Islet precursor cell (in vitro differentiated cells): ENCODE measurements at places on chromosomes 5 and 9.

GRCh38 chr5:53355931-53356330 lies 124.5 kb upstream of the FST start:
- no peak for DNase-seq

- DNase-seq: no peak
These were observed 545.9 kb upstream of the RIOK2 start for GRCh38 chr5:97728920-97729319.

GRCh38 chr5:85651731-85652130 lies 966.0 kb upstream of the COX7C start:
- no peak for DNase-seq

DNA sequence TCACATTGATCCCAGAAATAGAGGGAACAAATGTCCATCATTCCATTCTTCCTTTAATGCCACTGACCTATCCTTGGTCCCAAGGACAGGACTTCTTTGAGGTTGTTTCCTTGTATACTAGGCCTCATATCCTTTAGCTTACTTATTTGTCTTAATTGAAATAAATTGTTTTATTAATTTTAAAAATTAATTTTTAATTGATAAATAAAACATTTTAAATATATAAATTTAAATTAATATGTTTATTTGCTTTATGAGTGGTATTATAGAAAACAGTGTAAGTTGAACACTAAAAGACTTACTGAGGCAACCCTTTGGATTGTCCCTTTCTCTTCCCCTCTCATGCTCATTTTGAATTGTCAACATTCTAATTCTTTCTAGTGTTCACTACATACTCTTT lies 556.9 kb upstream of the NUDT12 start:
- DNase-seq: no peak

GRCh38 chr5:55344392-55344992 lies 36.7 kb downstream of the MTREX start:
- DNase-seq: peak; percentile 65

DNA sequence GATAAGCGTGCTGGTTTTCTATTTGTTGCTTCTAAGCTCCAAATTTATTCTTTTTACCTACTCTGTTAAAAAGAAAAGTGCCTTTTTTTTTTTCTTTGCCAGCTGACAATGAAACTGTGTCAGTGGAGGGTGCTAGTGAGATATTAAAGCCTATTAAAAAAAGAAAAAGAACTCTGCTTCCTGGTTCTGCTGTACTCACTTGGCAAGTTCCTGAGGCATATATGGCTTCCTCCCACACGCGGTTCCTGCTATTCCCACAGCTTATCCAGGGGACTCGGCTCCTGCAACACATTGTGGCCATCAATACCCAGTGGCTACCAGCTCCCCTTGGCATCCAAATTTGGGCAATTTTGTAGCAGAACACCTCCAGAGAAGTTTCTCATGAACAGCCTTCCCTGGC lies 1977.7 kb upstream of the CDH9 start:
- DNase-seq: no peak

GRCh38 chr5:16536246-16536645 lies 70.6 kb upstream of the ZNF622 start:
- no peak for DNase-seq

- DNase-seq: no peak
These were observed 5.4 kb downstream of the RAD17 start for GRCh38 chr5:69374911-69375446.

DNA sequence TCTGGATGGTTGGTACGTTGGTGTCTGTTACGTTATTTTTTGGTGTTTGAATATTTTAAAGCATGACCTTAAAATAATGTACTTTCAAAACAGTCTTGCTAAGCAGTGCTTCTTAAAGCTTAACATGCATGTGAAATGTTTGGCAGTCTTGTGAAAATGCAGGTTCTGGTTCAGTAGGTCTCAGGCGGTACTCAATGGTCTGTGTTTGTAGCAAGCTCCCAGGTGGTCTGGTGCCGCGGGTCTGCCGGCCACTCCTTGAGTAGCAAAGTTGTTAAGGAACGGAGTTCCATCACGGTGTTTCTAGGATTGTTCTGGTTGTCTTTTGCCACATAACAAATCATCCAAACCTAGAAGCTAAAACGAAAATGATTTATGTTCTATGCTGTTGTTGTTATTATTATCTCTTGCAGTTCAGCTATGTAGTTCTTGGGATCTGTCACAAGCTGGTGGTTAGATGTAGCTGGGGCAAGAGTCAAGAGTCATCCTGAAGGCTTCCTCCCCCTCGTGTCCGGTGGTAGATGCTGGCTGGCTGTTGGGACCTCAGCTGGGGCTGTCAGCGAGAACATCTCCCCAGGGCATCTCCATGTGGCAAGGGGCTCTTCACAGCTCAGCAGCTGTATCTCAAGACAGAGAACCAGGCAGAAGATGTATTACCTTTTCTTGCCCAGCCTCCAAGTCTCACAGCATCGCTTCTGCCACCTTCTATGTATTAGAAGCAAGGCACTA lies 186.8 kb downstream of the PALM2AKAP2 start:
- no peak for DNase-seq

- peak; percentile 24 for DNase-seq
These were observed 6.5 kb upstream of the CARD19 start for GRCh38 chr9:93089481-93089991.

GRCh38 chr5:10461904-10462555 lies 20.4 kb downstream of the ROPN1L start:
- DNase-seq: no peak

DNA sequence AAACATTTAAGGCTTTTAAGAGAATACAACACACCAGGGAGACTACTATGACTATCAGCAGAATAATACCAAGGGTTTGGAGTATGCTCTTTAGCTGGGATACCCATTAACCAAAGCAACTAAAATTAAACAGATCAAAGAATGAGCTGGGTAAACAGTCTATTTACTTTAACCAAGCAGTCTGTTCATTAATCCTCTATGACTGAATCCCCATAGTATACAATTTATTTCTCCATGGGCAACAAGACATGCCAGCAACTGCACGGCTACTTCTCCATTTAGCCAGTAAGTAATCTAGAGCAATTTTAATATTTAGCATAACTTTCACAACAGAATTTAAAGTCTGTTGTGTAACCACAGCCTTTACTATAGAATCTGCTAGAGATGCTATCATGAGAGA lies 77.6 kb downstream of the CDO1 start:
- DNase-seq: no peak

- peak; percentile 45 for DNase-seq
These were observed 188.4 kb downstream of the IRX2 start for GRCh38 chr5:2563046-2563445.

DNA sequence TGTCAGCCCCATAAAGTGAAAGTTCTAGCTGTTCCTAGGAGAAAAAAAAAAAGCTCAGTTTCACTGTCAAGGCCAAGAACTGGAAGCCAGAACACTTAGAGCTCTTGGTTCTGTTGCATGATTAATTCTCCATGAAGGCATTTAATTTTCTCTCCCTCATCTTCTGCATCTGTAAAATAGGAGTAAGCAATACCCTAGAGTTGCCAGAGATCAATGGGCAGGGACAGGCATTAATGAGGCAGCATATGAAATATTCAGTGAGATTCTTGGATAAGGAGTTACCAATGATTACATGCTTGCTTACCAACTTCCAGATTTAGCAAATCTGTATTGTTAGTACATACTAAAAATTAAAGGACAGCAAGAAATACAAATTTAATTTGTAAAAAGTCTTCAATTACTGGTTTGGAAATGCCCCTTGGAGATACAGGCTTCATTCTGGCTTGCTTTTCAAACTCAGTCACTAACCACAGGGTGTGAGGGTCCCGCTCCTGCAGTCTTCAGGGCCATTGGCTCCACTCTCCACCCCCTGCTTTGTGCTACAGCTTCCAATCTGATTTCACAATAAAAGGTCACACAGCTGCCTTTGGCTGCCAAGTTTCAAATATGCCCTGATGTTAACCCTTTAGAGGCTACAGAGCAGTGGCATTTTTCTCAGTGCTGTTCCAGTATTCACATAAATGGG lies 624.6 kb downstream of the BNC2 start:
- DNase-seq: no peak

DNA sequence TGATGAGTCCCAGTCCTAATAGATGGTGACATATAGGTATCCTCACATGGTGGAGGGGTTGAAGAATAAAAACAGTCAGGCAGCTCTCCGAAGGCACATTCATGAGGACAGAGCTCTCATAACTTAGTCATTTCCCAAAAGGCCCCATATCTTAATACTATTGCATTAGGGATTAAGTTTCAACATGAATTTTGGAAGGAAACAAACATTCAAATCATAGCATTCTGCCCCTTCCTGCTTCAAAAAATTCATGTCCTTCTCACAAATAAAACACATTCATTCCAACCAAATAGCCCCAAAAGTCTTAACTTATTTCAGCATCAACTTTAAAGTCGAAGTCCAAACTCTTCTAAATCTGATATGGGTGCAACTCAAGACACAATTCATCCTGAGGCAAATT lies 277.2 kb upstream of the NR4A3 start:
- DNase-seq: no peak

DNA sequence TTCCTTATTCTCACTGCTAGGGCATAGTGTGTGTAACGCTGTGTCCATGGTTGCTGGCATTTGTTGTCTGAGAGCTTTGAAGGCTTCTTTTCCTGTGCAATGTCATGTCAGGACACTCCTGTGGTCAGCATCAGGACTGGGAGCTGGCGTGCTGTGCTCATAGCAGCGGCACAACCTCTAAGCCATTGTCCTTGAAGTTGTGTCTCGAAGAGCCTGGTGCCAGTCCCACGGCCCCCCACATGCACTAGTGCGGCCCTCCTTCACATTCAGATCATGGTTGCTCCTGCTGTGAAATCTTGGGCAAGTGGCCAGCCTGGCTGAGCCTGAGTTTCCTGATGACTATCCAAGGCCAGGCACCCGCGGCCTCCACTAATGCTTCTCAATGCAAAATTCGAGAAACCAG lies 32.4 kb downstream of the PDZD2 start:
- DNase-seq: no peak

GRCh38 chr9:7144265-7145046 lies 386.7 kb downstream of the KDM4C start:
- peak; percentile 80 for DNase-seq

GRCh38 chr9:14313951-14314423 lies at the start of gene NFIB:
TSS of gene NFIB (minus strand) at chr9:14314141. CDS start at chr9:14313511, 630 bp downstream.
- peak; percentile 75 for DNase-seq

GRCh38 chr9:137326445-137327065 lies 24.5 kb upstream of the NRARP start:
- DNase-seq: no peak

DNA sequence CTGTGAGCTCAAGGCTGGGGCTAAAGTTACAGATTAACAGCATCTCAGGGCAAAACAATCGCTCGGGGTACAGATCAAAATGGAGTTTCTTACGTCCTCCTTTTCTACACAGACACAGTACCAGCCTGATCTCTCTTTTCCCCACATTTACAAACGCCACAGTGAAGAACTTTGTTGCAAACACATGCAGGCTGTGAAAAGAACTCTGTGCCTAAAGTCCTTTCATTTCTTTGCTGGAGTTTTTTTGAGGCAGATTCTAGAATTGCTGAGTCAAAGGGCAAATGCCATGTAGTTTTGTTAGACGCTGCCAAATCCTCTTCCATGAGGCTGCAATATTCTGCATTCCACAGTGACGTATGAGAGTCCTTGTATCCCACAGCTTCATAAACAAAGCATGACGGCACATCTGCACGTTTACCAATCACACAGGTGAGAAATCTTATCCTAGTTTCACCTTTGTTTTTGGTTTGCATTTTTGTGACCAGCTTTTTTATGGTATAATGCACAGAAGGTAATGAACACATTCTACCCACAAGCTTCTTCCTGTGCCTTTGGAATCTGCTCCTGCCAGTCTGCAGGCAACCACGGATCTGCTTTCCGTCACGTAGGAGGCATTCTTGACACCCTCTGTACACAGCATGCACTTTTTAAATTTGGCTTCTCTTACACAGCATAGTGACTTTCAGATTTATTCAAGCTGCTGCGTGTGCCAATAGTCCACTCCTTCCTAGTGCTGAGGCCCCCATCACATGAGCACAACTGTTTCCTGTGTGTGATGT lies 44.6 kb upstream of the LPCAT1 start:
- DNase-seq: peak; percentile 78
